GM23248 (cell line): ENCODE measurements at places on chromosomes 2 and 18. TPM values are rescaled to one million over a fixed set of nuclear protein-coding genes. Genes with fewer than 3 reads are reported as not detected.

- DNase-seq: no peak
- H3K27me3 ChIP-seq: no peaks in the 10 kb centered on the region
- no peak overlapping the region for H3K4me3 ChIP-seq
- no peaks in the 10 kb centered on the region for H3K4me1 ChIP-seq
- no peaks in the 10 kb centered on the region for H3K36me3 ChIP-seq
Observed at GRCh38 chr2:124149571-124149970, 124.5 kb downstream of the CNTNAP5 start.

Gene VWC2L
- not detected in 2 replicates for total RNA-seq

Gene GTF2A1L
- 0.13 and 0.76 TPM in 2 replicates for total RNA-seq

DNA sequence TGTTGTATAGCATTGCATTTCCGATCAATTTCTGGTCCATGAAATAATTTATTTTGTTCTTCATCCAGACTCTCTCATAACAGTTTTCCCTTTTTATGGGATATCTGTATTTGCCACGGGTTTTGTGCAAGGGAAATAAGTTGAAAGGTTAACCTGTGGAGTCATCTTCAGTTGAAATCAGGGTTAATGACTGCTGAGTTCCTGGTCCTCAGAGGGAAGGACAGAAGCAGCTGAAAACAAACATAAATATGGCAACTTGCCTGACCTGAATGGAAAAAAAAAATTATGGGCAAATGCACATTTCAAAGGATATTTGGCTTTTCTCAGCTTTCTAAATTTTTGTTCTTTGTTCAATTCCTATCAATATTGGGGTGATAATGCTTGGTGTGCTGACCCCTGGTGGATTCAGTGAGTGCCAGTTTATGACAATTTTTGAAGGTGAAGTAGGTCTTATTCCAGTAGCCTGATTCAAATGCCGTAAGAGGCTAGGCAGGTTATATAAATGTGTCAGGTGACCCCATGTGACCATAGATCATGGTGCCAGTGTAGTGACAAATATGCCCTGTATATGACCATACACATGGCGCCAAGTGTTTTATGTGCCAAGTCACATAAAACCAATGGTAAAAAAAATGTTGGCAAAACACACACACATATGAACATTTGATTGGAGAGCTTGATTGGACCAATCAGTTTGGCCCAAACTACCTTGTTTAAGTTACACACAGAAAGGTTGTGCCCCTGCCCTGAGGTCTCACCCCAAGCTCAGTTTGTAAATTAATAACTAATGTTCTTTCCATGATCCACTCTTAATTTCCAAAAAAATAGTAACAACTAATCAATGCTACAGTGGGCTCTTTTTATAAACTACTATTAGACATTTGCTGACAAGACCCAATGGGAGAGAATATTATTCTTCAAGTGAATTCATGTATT, 47.6 kb upstream of the FAM124B start:
- no peak overlapping the region for H3K27ac ChIP-seq
- DNase-seq: peak; percentile 51
- no peaks in the 10 kb centered on the region for H3K36me3 ChIP-seq
- H3K27me3 ChIP-seq: no peaks in the 10 kb centered on the region
- H3K4me3 ChIP-seq: no peak overlapping the region

DNA sequence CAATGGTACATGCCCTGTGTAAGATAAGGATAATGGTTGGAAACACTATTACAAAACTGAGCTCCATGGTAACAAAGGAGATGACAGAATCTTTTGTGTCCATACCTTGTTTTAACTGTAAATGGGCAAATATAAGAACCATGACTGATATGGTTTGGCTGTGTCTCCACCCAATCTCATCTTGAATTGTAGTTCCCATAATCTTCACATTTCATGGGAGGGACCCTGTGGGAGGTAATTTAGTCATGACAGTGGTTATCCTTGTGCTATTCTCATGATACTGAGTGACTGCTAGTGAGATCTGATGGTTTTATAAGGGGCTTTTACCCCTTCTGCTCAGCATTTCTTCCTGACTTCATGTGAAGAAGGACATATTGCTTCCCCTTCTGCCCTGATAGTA, 211.7 kb upstream of the RGPD4 start:
- no peaks in the 10 kb centered on the region for H3K36me3 ChIP-seq
- no peaks in the 10 kb centered on the region for H3K27me3 ChIP-seq
- no peak overlapping the region for H3K4me3 ChIP-seq
- H3K4me1 ChIP-seq: no peaks in the 10 kb centered on the region

GRCh38 chr2:3076848-3077642, 300.6 kb downstream of the EIPR1 start:
- no peak for DNase-seq
- H3K27ac ChIP-seq: no peak overlapping the region
- H3K4me1 ChIP-seq: no peaks in the 10 kb centered on the region
- H3K4me3 ChIP-seq: no peak overlapping the region

Gene ANKAR
- 2.3 and 3.4 TPM in 2 replicates for total RNA-seq

Gene ABCB11
- total RNA-seq: not detected in 2 replicates

DNA sequence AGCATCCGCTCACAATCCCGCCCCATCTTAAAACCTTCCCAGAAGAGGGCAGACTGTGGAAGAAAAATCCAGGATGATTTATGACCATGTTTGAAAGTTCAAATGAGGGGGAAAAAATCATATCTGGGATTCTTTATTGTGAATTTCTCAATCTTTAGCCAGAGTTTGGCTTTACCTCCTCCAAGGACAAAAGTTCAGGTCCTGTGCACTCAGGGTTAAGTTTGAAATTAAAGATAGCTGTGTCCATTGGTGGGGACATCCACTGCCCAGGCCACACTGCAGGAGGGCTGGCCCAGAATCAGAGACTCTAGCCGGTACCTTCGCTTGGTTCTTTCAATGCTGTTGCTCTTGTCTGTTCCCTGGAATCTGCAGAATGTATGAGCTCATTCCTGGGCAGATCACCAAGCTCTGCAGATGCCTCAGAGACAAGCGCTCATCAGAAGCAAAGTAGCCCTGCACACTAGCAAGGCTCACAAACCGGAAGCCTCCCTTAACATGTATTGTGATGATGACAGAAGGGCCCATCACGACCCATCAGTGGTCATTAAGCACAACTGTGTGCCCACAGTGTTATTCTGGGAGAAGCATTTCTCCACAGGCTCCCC, 375.3 kb upstream of the KLHL29 start:
- peak; percentile 60 for DNase-seq
- H3K36me3 ChIP-seq: no peaks in the 10 kb centered on the region
- H3K4me1 ChIP-seq: no peaks in the 10 kb centered on the region
- no peak overlapping the region for H3K27ac ChIP-seq
- no peak overlapping the region for H3K4me3 ChIP-seq

GRCh38 chr2:27721335-27721734, 50.2 kb upstream of the MRPL33 start:
- no peak overlapping the region for H3K27ac ChIP-seq
- no peaks in the 10 kb centered on the region for H3K27me3 ChIP-seq
- H3K4me1 ChIP-seq: peaks cover 46% of the 10 kb centered on the region
- no peaks in the 10 kb centered on the region for H3K36me3 ChIP-seq
- H3K4me3 ChIP-seq: no peak overlapping the region

- H3K36me3 ChIP-seq: no peaks in the 10 kb centered on the region
- peak; percentile 91 for DNase-seq
- H3K4me1 ChIP-seq: peaks cover 14% of the 10 kb centered on the region
- peak overlapping the region; percentile 60 for H3K4me3 ChIP-seq
- H3K27me3 ChIP-seq: no peaks in the 10 kb centered on the region
- peak overlapping the region; percentile 48 for H3K27ac ChIP-seq
Observed at GRCh38 chr2:143901185-143901842, 618.6 kb downstream of the ZEB2 start.

DNA sequence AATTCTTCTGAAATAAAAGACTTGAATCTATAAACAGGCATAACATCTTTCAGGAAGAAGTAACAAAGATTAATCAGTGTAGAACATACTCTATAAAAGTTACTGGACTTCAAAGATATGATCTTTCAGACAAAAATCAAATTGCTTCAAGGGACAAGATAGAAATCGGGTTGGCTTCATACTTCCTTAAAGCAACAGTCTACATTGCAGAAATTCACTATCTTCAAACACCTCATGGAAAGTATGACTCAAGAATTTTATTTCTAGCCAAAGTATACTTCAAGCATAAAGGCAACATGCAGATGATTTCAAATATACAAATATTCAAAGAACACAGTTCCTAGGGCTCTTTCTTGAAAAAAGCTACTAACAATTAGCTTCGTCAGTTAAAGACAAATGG, 240.7 kb downstream of the SRBD1 start:
- H3K27ac ChIP-seq: no peak overlapping the region
- no peak overlapping the region for H3K4me3 ChIP-seq
- no peaks in the 10 kb centered on the region for H3K4me1 ChIP-seq
- H3K27me3 ChIP-seq: no peaks in the 10 kb centered on the region
- peak; percentile 39 for DNase-seq

Gene NFU1
- 12.4 and 38.5 TPM in 2 replicates for total RNA-seq

DNA sequence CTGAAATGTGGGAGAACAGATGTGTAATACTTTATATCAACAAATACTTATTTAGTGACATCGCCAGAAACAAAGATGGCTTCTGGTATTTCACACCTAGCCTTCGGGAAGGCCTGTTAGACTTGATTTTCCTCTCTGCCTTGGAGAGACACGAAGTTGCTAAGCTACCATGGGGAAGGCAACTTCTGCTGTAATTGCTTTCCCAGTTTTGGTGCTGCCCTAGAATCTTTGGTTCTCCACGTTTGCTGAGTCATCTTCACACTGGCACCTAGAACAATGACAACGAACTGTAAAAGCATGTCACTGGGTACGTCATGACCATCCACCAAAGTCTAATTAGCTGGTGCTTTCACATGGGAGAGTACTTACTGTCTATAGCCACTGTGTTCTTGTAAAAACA, 58.7 kb upstream of the ACTR3 start:
- no peak overlapping the region for H3K4me3 ChIP-seq
- peak overlapping the region; percentile 28 for H3K27ac ChIP-seq
- DNase-seq: peak; percentile 84

GRCh38 chr2:109710505-109711229, 83.4 kb upstream of the RGPD5 start:
- H3K36me3 ChIP-seq: no peaks in the 10 kb centered on the region
- no peak overlapping the region for H3K4me3 ChIP-seq
- no peaks in the 10 kb centered on the region for H3K27me3 ChIP-seq
- H3K27ac ChIP-seq: no peak overlapping the region
- no peak for DNase-seq

Gene GRB14
- not detected in 2 replicates for total RNA-seq
